ENCODE measurements at places on chromosomes 1 and 21.

GRCh38 chr1:179323436-179323835, 29.8 kb downstream of the SOAT1 start:
- DNase-seq = no peak

DNA sequence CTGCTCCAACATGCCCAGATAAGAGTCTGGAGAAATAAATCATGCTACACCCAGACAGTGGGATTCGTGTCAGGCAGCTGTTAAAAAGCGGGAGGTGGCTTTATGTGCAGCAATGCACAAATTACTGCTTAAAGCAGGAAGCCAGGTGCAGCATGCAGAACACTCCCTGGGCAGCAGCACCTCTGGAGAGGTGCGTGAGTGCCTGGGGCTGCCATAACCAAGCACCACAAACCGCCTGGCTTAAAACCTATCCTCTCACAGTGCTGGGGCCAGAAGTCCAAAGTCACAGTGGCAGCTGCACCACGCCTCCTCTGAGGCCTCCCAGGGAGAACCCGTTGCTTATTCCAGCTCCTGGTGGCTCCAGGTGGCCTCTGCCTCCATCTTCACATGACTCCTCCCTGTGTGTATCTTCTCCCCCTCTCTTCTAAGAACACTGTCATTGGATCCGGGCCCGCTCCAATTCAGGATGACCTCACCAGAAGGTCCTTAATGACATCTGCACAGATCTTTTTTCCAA, 115.6 kb downstream of the SIK1 start:
- DNase-seq = no peak

DNA sequence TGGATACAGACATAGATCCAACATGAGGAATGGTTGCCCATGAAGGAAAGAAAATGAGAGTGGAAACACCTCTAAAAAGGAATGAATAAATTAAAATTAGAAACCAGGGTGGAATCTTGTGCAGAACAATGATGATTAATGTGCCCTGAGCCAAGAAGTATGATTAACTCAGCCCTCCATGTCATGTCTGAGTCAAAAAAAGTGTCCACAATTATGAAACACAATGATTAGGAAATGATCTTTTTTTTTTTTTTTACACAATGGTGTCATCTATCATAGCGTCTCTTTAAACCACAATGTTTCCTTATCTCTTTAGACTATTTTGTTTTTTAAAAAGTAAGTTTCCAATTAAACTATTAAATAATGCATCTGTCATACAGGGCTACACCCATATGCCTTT, 78.9 kb upstream of the RAB4A start:
- DNase-seq = no peak

DNA sequence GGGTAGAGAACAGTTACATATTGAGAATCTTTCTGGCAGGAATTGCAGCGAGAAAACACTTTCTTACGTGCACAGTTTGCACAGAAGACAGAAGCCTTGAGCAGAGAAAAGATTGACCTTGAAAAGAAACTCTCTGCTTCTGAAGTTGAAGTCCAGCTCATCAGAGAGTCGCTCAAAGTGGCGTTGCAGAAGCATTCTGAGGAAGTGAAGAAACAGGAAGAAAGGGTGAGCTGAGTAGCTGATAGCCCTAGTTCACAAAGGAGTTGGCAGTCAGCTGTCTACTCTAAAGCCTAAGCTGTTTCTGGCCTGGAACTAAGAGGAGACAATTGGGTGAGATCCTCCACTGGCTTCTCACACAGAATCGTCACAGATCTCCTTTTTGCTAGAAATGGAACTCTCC, 20.3 kb upstream of the SH3BGRL3 start:
- no peak for DNase-seq

DNA sequence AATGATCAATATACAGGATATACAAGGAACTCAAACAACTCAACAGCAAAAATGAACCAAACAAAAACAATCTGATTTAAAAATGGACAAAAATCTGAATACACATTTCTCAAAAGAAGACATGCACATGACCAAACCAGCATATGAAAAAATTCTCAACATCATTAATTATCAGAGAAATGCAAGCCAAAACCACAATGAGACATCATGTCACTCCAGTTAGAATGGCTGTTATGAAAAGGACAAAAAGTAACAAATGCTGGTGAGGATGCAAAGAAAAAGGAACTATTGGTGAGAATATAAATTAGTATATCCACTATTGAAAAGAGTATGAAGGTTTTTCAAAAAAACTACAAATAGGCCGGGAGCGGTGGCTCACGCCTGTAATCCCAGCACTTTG, 42.0 kb downstream of the FCRL3 start:
- no peak for DNase-seq

GRCh38 chr21:28794371-28794851, 198.3 kb downstream of the LTN1 start:
- DNase-seq = no peak

DNA sequence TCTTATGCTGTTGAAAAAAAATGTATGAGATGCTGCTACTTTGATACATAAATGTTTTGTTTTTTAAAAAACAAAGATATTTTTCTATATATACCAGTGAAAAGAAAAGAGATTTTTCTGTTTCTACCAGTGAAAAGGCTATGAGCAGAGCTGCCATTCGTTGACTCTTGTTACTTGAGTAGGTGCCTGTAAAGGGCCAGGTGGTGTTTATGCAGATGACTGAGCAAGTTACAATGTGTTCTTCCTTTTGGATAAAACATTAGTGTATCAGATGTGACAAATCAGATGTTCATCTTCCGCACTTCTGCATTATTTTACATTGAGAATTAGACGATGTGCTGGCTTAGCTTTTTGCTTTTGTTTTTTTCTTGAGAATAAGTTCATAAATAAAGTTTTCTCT, 45.4 kb downstream of the BARHL2 start:
- no peak for DNase-seq

GRCh38 chr1:53048960-53049573, 12.9 kb upstream of the PODN start:
- no peak for DNase-seq

DNA sequence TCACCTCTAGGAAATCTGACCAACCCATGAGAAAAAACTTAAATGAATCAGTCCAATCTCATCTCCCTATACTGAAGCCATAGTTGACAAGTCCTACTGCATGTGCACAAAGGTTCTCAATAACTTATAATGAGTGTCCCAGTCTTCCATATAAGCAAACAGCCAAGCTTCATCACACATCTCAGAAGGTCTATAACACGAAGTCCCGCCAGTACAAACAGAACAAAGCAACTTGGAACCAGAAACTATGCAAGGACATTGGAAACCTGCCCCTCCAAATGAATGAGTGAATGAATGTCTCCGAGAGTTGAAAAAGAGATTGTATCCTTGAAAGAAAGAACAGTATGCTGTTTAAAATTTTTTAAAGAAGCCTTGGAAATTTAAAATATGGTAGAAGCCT, 53.6 kb upstream of the IPO9 start:
- no peak for DNase-seq

GRCh38 chr1:212289262-212290077, 4.3 kb downstream of the PPP2R5A start:
- no peak for DNase-seq

DNA sequence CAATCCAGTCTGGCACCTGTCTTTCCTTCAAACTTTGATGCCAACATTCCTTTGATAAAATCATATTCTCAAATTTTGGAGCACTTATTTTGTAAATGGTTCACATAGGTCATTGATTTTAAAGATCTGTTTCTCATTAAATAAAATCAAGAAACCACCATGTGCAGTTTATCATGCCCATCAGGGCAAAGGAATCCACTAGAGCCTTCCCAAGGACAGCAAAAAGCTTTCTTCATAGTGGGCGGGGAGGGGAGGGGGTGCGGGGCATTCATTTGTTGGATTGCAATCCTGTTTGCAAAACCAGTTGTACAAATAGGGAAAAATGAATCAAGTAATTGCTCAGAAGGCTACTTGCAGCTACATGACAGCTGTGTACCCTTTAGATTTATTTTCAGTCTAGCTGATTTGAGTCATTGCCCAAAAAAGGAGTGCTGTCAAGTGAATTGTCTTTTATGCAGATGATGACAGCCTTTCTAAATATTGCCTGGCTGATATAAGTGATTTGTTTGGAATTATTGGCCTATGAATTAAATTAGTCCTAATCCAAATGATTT, 23.0 kb downstream of the LRRC8B start:
- DNase-seq = no peak

DNA sequence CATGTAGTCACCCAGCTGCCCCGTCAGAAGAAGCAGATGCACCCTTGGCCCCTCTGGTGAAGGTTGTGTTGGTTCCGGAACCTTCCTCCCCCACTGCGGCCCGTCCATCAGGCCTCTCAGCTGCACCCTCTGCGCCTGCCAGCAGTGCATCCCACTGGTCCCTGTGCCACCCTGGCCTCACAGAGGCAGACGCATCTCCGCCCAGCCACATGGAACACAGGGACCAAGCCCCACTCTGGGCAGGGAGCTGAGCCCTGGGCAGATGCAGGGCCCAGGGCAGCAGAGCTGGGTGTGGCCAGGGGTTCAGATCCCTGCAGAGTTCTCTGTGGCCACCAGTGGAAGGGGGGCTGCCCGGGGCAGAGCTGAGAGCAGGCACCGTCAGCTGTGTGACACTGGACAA, 50.6 kb downstream of the SLC19A1 start:
- no peak for DNase-seq

DNA sequence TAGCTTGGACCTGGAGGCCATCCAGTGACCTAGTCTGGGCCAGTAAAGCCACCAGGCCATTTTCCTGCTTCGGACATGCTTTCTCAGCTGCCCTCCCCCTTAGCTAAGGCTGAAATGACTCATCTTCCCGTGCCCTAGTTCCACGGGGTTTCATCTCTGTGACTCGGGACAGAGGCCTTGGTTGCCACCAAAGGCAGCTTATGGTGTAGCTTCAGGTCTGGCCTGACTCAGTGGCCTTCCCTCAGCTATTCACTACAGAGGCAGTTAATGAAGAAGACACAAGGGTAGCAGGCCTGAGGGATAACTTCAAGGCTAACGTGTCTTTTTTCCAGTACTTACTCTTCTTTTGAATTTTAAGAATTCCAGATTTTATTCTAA, 82.4 kb downstream of the PBX1 start:
- DNase-seq = no peak

All from HFF-Myc (cell line).